Astrocyte of the spinal cord (primary cell): ENCODE measurements at places on chromosomes 7 and 10.

DNA sequence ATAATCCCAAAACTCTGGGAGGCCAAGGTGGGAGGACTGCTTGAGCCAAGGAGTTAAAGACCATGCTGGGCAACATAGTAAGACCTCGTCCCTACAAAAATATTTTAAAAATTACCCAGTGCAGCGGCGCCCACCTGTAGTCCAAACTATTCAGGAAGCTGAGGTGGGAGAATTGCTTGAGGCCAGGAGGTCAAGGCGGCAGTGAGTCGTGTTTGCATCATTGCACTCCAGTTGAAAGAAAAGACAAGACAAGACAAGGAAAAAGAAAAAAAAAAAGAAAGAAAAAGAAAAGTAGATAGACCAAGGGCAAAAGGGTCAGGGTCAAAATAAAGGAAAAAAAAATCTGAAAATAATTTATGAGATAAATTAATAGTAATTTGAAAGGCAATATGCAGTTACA, 5.8 kb downstream of the ANXA7 start:
- no peak for DNase-seq

GRCh38 chr10:92845921-92846320, 2.4 kb upstream of the EXOC6 start:
- no peak for DNase-seq

- DNase-seq, result peak; percentile 6
Observed at GRCh38 chr7:139960157-139960556, 102.6 kb downstream of the PARP12 start.

DNA sequence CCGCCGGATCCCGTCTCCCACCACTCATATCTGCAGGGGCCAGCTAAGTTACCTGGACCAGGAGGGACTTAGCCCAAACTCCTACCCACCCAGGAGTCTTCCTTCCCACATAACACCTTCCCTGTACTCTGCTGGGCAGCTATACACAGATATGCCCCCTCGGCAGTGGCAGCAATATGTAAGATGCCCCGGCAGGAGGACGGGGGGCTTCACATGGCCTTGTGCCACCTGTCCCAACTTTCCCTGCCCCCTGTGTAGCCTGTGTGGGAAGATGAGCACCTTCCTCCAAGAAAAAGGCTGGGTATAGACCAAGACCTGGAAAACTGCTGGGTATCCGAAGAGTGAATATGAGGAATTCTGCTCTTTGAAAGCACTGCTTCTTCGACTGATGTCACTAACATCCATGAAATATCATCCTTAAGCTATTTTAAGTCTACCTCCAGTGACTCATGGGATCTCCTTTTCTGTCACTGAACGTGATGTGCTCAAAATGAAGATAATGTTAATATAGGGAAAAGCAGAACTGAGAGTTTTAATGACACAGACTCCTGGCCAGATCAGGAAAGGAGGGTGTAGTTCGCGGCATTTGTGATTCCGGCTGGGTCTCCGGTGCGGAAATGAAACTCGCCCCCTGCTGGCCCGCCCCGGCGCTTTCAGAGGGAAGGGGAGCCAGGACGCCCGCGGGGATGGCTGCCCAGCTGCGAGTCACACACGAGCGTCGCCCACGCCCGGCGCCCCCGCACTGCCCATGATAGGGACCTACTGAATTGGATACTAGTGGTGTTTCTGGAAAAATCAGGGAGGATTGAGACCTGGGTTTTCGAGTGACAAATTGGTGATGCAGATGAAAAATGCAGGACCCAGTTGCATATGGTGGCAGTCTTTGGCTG, 256.9 kb upstream of the NFE2L3 start:
- DNase-seq, result peak; percentile 15

DNA sequence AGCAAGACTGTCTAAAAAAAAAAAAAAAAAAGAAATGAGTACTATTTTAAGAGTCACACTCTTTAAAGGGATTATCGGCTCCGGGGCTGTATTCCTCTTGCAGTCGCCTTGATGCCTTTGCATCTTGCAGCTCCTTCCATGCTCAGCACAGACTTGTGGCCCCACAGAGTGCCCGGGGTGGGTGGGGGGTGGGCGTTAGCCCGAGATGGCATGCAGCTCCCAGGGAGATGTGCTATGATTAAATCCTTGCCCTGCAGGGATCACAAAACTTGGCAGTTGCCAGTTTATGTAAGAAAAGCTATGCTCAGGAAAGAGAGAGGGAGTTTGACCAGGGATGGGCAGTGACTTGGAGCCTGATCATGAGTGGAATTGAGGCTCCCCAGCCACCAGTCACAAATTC, 81.9 kb downstream of the CCDC3 start:
- no peak for DNase-seq

DNA sequence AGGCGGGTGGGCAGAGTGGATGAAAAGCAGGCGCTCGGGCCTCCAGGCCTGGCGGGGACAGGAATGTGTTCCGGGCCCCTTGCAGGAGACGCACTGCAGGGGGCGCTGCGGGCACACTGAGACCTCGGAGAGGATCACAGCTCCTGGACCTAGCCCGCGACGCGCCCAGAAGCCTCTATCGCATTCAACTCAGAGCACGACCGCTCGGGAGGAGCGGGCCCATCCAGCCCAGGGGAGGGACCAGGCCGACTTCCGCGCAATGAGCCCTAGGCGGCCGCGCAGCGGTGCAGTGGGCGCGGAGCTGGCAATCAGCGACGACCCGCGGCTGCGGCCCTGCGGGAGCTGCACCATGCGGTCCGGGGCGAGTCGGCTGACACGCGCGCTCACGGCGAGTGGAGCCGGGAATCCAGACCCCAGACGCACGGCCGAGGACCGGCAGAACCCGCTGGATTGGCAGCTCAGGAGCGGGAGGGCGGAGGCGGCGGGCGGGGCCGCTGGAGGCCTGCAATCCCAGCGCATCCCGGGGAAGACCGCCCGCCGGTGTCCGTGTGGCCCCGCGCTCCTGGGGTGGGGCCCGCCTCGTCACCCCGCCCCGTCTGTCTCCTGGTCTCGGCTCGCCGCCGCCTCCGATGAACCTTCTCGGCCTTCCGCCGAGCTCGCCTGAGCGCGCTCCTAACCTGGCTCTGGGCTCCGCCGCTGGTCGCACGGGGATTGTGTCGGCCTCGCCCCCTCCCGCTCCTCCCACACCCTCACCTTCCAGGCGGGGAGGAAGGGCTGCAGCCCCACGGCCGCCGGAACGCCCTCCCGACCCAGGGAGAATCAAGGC, 33.5 kb upstream of the GRID1 start:
- peak; percentile 93 for DNase-seq

- DNase-seq, result peak; percentile 50
Observed at GRCh38 chr7:25389489-25390106, 161.3 kb upstream of the NPVF start.

- DNase-seq, result no peak
Observed at GRCh38 chr7:74307738-74308505, 18.7 kb downstream of the CLIP2 start.

DNA sequence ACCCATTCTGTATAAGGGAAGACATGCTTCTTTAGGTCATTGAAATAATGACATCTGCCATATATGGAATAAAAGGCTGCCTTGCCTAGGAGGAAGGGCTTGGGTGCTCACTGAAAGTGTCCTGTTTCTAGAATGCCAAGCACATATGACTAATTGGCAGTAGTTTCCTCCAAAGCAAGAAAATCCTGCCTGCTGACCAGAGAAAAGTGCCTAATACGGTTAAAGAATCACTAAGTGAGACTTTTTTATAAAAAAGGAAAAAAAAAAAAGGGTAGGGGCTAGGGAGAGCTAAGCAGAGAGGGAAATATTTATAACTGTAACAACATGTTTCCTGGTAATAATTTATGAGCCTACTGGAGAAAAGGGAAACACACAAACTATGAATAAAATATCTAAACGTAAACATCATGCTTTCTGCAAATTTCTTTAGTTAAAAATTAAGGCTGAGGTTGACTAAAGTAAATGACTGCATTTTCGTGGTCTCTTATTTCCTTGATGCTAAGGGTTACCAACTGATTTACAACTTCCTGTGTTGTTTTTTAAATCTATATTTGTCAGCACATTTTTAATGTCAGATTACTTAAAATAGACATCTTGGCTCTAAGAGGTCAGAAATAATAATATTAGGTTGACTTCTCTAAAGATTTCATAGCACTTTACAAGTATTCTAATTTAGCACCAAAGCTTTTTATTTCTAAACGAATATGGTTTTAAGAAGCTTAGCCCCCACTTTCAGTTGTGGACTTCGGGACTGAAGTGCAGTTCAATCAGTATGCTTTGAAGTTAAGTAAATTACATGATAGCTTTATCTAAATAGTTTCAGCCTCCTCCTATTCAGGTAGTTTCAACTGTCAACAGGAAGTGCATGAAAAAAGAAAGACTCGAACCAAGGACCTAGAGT, 89.6 kb downstream of the CABCOCO1 start:
- peak; percentile 70 for DNase-seq

GRCh38 chr10:117661316-117661715, 118.8 kb downstream of the EMX2 start:
- no peak for DNase-seq

GRCh38 chr7:114889646-114890285, 32.1 kb upstream of the MDFIC start:
- peak; percentile 96 for DNase-seq

DNA sequence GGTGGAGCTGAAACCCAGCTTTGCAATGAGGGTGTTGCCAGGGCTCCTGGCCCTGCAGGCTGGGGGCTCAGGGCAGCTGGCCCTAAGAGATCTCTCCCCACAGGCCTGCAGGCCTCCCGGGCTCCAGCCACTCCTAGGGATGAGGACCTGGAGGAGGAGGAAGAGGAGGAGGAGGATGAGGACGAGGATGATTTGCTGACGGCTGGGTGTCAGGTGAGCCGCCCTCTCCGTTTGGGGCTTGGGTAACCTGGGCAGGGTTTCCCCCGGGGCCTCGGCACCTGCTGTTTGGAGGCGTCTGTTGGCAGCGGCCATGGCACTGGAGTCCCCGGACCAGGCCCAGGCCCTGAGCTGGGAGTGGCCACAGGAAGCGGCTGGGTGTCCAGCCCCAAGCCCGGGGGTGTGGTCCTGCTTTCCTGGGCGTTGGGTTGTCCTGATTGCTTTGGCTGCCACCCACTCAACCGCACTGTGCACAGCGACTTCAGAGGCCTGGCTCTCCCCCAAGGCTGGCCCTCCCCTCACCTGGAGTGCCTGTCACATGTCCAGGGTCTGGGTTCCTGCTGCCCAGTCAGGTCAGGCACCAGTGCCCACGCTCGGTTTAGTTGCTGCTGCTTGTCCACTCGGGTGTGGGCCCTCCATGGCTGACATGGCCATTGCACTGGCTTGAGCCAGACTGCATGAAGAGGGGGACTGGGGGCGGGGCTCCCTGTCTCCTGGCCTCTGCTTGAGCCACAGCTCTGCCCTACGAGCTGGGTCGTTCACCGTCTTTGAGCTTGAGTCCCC, 5.9 kb downstream of the ZNF316 start:
- DNase-seq, result no peak

GRCh38 chr10:68346774-68347173, 14.0 kb upstream of the PBLD start:
- DNase-seq, result no peak

DNA sequence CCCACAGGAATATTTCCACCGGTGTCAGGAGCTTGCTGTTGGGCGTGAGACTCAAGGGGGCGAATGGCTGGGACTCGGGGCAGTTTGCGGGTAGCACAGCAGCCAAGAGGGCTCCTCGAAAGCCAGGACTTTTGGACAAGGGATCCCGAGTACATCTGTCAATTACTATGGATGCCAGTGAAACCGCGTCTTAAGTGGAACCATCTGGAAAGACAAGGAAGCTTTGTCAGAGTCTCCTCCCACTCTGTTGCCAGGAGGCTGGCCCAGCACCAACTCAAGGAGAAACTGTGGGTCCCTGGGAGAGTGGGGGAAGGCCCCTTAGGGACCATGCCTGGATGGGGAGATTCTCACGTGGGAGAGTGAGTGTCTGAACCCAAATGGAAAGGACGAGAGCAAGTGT, 57.1 kb downstream of the C10orf143 start:
- no peak for DNase-seq

- DNase-seq, result no peak
Observed at GRCh38 chr10:124740369-124741280, 3.6 kb downstream of the FAM53B start.

DNA sequence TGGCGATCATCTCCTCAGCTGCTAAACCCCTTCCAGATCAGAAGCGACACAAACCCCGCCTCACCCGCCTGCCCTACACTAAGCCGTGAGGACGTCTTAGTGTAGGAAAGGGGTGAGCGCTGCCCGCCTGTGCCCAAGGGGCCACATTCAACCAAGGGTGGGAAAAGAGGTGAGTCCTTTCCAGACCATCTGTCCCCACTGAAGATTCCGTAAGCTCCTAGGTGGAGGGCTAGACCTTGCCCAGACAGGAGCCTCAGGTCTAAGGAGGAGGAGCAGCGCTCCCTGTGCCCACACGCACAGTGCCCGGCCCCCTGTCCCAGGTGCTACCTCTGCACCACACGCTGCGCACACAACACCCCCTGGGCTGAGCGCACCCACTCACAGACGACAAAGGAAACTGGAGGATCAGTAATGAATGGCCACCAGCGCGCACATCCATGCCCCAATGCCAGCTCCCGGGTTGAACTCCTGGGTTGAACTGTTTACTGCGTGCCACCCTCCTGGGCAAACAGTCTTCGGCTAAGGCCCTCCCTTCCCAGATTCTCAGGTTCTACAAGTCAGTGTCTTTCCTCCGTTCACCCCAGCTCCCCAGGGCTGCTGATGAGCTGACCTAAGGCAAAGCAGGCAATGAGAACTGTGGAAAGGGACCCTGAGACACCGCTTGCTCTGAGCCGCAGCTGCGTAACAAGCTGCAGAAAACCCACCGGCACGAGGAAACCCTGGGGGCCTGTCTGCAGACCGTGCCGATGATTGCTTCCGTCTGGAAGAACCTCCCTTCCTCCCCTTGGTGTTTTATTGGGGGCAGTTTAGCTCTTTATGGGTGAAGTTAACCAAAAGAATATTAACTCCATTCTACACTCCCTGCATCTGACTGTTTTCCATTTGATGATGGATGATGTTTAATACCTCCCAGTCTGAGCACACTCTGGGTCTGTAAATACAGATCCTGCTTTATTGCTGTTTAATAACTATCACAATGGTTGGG, 185.9 kb downstream of the MAD1L1 start:
- no peak for DNase-seq

- DNase-seq, result no peak
Observed at GRCh38 chr7:100752994-100753393, 19.6 kb downstream of the ZAN start.

GRCh38 chr7:36497775-36498174, 108.1 kb downstream of the ANLN start:
- DNase-seq, result no peak

GRCh38 chr10:76523791-76524351, 1092.4 kb downstream of the LRMDA start:
- DNase-seq, result no peak

DNA sequence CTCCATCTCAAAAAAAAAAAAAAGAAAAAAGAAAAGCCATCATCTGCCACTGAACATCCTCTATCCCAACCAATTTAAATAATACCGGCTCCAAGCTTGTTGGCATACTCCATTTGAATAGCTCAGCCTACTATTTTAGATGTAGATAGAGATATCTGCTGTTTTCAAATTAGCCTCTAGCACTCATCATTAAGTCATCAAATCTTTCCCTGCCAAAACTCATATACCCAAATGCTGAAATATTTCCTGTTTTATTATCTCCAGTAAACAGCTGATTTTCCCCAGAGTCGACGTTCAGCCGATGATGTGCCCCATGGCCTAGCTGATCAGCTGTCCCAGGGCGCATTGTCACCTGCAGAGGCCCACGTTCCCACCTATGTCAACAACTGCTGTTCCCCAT, 34.5 kb upstream of the FRMD4A start:
- DNase-seq, result no peak

GRCh38 chr10:22583683-22584082, 130.7 kb downstream of the PIP4K2A start:
- no peak for DNase-seq

- DNase-seq, result no peak
Observed at GRCh38 chr7:36925691-36926090, 201.4 kb upstream of the AOAH start.

GRCh38 chr7:70142247-70142932, 544.1 kb downstream of the AUTS2 start:
- DNase-seq, result no peak
